HS-5 (cell line): ENCODE measurements at places on chromosomes 2 and 18.
A peak's percentile ranks its signal among the peaks of the same experiment; 100 is the strongest.

- DNase-seq: no peak
Observed at GRCh38 chr2:104102615-104103014, 751.3 kb upstream of the POU3F3 start.

DNA sequence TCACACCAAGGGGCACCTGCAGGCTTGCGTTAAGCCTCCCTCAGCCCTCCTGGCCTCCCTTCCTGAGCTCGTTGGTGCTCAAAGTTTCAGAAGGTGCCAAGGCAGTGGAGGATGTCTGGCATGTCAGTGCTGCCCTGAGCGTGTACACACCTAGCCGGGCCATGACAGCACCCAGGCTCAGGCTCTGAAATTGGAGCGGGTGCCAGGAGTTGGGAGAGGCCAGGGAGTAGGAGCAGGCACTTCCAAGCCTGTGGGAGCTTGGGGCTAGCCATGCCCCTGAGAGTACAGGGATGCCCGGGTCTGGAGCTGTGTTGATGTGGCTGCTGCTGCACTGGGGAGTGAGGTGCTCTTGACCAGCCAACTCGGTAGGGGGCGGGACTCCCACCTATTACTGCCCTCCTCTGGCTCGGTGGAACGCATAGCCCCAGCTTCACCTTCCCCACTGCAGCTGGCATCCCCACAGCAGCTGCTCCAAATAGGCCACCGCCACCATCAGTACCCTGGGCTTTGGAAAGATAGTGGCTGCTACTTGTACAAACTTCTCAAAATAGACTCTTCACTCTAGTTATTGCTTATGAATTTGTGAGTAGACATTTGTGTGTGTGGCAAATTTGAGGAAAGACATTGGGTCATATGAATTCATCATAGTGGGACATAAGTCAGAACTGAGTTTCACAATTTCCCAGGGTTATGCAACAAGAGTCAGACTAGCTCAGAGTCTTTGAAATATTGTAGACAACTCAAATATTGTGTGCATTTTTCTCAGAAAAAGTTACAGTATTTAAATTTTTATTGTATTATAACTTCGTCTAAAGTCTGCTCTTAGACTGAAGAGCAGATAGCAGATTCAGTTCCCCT, 6.8 kb upstream of the PCARE start:
- DNase-seq: no peak

- DNase-seq: no peak
Observed at GRCh38 chr2:217631115-217631514, 371.7 kb downstream of the TNS1 start.

DNA sequence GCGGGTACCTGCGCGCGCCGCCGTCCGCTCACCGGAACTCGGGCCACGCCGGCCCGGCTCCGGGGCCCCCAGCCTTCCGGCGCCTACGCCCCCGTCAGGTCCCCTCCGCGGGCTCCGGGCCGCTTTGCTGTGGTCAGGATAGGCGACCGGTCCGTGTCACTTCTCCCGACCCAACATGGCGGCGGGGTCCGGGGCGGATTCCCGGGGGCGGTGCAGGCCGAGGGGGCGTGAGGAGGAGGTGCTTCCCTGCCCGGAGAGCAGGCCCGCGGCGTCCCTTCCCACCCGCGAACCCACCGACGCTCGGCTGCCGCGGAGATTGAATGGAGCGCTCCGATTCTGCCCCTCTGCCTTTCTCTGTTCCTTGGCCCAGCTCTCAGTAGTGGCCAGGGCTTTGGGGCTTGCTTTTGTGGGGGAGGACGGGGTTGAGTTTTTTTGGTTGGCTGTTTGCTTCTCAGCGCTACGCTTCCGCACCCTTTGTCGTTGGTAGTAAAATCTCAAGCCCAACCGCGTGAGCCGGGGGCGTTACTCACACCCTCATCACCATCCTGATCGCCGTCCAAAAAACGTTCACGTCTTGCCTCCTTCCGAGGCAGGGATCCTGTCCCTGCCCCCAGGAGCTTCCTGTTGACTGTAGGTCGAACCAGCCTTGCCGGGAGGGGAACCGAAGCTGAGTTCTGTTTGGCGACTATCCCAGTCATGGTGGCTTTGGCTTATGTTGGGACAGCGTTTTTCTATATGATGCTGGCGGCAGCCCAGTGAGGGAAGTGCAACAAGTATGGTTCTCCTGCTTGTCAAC, 532 bp upstream of the YES1 start:
- DNase-seq: peak; percentile 68

DNA sequence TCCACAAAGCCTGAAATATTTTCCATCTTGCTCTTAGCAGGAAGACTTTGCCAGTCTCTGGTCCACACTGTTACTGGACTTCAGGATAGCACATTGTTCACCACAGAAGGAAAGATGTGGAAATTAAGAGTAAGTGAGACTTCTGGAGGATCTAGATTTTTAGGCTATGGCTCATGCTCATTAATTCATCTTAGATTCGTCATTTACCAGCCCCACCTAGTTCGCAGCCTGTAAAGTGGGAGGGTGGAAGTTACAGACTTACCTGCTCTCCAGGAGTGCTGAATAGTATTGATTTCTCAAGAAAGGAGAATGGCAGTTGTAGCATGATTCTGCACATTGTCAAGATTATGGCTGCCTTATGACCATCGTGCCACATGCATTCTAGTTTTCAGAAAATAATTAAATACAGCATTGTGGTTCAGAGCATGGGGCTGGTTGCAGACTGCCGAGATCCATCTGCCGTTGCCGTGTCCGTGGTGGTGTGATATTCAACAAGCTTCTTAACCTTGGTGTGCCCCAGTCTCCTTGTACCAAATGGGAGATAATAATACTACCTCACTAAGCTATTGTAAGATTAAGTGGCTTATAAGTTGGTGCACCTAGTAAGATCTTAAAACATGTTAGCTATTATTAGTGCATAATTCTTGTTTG, 56.8 kb downstream of the RNF144A start:
- DNase-seq: peak; percentile 13

DNA sequence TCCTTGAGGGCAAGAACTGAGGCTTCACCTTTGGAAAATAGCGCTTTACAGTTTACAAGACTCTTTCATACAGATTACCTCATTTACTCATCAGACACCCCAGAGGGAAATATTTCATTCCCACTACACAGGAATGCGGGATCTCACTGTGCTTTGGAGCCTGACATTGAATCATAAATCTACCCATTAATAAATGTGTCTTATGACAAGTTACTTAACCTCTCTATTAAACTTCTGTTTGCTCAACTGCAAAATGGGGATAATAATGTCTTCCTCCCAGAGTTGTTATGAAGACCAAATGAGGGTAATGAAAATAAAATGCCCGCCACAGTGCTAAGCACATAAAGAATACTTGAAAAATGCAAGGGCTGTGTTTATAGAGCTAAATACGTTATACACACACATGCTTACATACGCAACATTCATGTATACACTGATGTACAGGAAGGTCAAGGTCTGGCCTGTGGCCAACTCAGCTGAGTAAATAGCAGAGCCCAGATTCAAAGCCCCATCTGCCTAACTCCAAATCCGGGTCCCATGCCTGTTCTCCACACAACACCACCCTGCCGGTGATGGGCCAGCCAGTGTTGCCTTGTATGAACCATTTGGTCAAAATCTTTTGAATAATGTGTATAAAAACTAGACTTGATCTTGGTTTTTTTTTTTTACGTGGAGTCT, 77.8 kb upstream of the STPG4 start:
- DNase-seq: no peak

DNA sequence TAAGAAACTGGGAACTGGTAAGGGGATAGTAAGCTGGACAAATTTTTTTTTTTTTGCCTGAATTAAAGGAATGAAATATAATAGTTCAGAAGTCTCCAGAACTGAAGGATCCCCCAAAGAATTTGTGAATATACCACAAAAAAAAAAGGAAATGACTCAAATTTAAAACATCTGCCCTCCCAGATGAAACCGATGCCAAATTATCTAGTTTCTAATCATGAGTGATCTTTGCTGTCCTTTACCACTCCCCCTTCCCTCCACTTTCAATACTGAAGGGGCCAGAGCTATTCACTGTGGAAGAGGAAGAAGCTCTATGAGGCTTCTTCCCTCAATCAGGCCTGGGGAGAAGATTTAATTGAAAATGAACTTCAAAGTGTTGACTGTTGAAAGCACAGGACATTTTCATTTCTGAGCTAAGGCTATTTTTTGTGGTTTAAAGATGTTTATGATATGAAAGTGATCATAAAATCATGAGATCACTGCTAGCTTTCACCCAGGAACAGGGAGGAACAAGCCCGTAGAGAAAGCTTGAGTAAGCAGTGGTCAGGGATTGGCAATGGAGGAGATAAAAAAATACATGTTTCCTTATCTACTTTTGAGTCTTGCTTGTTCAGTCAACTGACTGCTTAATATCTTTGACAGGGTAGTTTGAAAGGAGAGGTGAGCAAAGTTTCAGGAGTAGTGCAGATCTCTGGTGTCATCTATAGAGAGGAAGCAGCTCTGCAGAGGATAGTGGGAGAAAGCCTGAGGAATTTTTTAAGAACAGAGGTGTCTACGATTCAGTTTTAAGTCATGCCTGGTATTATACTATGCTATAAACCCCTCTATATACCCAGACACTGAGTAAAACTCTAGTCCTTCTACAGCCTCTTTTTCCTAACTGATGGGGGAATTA, 409.5 kb upstream of the FIGN start:
- DNase-seq: peak; percentile 78

GRCh38 chr2:149488706-149489440, 98.7 kb downstream of the MMADHC start:
- no peak for DNase-seq

GRCh38 chr2:219645631-219646527, 18.4 kb downstream of the SLC4A3 start:
- peak; percentile 71 for DNase-seq
